ENCODE measurements at places on chromosomes 16 and 17.

- no peak for DNase-seq
Observed at GRCh38 chr16:893360-893759, 77.4 kb downstream of the LMF1 start.

DNA sequence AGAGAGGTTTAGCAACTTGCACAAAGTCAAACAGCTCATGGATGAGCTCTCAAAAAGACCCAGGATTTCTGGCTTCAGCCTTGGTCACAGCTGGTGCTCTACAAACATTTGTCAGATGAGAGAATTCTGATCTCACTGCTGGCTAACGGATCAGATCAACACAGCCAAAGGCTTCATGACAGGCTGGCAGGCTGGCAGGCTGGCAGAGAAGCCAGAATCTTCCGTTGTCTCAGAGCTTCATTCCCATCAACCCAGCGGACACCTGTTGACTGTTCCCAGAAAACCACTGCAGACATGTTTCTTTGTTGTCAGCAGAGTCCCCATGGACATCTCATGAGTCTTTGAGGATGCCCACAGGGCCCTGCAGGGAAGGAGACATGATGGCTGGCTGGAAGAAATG is 303.8 kb upstream of the ASIC2 start:
- no peak for DNase-seq

DNA sequence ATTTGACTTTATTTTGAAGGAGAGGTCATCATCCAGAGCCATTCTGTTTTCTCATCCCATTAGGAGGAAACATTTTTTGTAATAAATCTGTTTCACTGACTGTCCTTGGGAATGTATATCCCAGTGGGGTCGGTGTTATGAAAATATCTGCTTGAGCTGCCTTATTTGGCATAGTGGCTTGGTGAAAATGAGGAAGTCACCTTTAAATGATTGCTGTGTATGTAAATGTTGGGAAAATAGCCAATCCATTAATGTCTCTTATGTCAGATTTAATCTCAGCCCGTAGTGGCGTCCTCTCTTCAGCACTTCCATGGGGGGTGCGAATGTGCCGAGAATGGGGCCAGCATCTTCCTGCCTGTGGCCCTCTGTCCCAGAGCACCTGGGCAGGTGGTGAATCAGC is 57.6 kb downstream of the BANP start:
- no peak for DNase-seq

GRCh38 chr16:59192551-59193199 is 458.6 kb upstream of the GOT2 start:
- peak; percentile 0 for DNase-seq

- no peak for DNase-seq
Observed at GRCh38 chr16:27103954-27104353, 37.2 kb downstream of the C16orf82 start.

- DNase-seq = peak; percentile 9
Observed at GRCh38 chr16:5502467-5502869, 404.9 kb upstream of the EEF2KMT start.

DNA sequence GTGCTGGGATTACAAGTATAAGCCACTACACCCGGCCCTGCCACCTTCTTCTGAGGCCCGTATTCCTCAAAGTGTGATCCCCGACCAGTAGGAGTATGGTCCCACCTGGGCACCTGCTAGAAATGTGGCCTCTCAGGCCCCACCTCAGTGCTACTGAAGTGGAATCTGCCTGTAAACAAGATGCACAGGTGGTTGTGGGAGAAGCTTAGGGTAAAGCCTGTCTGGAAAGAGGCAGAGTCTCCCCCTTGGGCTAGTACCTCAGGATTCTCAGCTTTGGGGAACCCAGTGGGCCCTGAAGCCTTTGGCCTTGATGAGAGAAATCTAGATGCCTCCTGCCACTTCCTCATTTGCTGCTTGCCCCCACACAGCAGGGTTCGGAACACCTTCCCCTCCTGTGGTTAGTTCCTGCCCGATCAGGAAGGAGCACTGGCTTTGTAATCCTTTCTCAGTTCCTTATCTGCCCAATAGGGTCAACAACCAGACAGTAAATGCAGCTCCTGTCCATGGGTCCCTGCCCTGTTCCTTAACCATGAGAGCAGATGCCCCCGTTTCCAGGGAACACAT is 25.2 kb downstream of the TK2 start:
- no peak for DNase-seq
